Stimulated activated CD4-positive, alpha-beta T cell treated with anti-CD3 and anti-CD28 coated beads, Interleukin-15, amount 100 ng/mL, for 1 hour (primary cell): ENCODE measurements at places on chromosomes 12 and 14.

DNA sequence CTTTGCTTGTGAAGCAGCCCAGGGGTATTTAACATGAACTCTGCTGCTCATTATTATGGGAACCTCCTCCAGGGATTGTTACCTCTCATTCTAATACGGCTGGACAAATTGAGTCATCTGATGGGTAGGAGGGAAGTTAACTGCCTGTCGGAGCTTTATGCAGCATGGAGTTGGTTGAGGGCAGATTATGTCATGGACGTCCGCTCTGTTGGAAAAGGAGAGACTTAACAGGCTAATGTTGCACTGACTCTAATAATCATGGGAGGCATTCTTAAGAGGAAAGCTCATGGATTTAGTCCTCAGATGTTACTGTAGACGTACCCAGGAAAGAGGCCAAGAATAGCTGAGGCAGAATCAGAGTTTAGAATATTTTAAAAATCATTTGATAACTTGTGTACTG lies 9.9 kb downstream of the POP5 start:
- DNase-seq, result no peak

- no peak for DNase-seq
Observed at GRCh38 chr12:52617403-52617785, 965 bp downstream of the KRT73 start.

DNA sequence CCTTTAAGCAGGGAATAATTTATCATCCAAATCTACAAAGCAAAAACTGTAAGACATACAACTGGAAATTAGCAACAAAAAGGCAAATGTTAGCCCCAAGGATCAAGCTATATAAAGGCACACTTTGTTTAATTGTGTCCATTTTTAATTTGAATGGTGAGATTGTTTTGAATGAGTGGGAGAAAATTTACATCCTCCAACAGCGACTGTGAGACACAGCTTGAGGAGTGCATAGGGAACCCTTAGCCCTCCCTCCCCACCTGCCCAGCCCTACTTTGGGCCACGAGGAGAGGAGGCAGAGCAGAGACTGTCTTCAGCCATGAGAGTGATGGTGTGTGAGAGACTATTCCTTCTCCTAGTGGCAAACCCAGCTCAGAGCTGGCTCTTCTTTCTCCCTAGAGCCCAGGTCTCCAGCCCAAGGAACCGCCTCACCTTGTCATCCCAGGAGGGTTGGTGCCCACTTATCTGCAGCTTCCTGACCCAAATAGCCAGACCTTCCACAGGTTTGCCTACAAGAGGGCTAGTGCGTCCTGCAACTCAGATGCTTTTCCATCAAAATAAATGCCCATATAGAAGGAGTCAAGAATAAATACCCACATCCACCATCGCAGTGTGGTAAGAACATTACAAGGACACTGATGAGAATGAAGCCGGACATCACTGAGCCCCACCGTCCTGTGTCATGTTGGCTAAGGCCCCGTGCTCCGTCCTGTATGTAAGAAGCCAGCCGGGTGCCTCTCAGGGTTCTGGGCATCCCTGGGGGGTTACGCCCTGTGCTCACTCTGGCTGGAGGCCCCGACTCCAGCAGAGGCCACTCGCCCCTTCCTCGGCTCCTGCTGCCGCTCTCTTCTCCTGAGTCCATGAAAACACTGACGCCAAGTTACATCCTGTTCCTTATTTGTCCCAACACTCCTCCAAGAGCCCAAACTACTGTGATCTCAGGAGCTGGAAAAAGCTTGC lies 36.4 kb upstream of the C14orf180 start:
- no peak for DNase-seq

GRCh38 chr14:35201066-35201465 lies 78.7 kb downstream of the PRORP start:
- no peak for DNase-seq

- no peak for DNase-seq
Observed at GRCh38 chr12:120705618-120706017, 4.6 kb upstream of the UNC119B start.

GRCh38 chr12:6313326-6313940 lies 3.0 kb downstream of the PLEKHG6 start:
- DNase-seq, result no peak

DNA sequence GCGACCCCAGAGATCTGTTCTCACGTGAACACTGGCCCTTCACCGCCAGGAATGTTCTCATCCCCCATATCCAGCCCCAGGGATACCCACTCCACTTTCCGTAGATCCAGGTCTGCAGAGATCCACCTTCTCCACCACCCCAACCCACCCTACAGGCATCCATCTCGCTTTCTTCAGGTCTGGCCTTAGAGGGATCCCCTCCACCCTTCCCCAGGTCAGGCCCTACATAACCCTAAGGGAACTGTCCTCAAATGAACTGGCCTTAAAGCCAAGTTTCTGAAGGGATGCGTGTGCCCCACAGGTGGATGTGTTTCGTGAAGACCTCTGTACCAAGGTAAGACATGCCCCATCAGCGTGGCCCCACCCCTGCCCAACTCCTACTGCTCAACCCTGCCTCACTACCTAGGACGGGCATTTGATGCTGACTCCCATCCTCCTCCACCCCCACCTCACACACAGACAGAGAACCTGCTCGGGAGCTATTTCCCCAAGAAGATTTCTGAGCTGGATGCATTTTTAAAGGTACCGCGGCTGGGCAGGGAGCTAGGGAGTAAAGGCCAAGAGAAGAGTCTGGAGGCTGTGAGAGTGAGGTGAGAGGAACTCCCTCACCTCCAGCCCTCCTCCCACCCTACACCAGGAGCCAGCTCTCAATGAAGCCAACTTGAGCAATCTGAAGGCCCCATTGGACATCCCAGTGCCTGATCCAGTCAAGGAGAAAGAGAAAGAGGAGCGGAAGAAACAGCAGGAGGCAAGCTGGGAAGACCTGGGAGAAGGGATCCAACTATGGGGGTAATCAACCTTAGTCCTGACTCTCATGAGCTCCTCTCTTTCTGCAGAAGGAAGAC lies 912 bp downstream of the PSME1 start:
- no peak for DNase-seq

DNA sequence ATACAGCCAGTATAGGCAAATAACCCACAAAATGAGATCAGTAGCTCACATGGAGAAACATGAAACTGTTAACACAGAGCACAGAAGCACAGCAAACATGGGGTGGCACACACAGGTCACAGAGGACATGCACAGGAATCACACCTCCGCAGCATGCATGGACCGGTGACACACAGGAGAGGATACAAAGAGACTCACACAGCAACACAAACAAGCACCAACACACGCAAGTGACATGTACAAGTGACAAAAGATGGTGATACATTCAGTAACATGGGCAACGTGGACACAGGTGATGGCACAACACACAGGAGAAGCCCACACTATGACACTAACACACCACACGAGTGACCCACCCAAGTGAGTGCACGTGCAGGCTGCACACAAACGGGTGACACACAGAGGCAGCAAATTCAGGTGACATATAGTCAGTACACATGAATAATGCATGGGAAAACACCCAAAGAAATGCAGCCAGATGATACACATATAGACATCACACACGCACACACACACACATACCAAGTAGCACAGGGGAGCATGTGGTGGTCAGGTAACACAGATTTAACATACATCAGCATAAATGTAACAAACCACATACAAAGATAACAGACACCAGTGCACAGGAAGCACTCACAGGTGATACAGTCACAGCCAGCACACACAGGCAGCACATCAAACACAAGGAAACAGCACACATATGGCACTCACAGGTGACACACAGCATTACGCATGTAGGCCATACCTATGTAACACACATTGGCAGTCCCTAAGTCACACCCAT lies 216.0 kb upstream of the SFSWAP start:
- no peak for DNase-seq

DNA sequence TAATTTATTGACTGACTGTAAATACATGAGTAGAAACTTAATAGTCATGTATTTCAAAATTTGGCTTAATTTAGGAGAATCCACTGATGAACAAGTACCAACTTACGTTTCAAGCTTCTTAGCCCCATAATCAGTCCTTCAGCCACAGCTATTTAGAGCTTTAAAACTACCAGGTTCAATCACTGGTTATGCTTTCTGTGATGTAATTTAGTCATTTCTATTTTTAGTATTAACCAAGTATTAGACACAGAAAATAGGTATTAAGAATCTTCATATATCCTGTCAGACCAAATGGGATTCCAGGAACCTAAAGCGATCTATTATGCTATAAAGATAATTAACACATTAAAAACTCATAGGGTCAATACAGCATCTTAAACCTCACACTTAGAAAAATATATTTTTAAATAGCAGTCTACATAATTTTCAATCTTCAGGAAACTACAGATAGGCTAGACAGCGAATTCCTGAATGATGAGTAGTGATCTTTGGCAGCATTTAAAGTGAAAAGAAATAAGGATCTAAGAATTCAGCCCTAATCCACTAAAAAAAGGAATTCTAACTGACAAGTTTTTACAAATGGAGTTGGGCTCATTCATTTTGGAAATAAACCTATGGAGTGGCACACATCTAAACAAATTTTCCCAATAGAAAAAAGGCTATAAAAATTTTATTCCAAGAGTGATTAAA lies 51.5 kb downstream of the ZC3H14 start:
- DNase-seq, result no peak

DNA sequence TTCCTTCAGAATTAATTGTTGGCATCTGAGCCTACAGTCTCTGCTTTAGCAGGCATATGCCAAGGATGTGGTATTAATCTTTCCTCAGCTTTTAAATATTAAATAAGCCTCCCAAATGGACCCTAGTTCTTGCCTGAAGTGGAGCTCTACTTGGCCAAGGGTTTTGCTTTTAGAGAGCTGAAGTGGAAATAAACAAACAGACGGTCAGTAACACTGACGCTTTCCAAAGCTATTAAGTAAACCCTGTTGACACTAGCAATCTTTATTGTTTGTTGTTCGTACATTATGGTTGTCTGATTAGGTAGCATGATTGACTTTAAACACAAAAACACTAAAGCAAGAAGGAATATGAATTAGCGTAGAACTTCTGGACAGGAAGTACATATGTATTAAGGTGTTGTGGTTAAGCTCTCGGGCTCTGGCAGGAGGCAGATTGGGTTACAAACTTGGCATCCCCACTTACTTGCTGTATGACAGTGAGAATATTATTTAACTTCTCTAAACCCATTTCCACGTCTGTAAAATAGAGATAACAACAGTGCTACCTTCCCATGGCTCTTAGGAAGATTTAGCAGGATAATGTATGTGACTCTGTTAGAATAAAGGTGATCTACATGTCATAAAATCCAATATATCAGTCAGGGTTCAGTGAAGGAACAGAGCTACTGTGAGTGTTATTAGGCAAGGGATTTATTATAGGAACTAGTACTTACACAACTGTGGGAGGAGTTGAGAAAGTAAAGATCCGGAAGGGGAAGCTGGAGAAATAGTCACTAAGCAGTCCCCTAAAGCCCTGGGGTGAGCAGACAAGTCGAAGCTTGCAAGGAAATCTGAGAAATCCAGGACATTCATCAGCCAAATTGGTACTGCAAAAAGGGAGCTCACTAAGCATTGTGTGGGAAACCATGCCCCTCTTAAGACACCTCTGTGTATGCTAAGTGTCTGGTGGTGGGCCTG lies 92.2 kb upstream of the ATF7IP start:
- DNase-seq, result no peak

DNA sequence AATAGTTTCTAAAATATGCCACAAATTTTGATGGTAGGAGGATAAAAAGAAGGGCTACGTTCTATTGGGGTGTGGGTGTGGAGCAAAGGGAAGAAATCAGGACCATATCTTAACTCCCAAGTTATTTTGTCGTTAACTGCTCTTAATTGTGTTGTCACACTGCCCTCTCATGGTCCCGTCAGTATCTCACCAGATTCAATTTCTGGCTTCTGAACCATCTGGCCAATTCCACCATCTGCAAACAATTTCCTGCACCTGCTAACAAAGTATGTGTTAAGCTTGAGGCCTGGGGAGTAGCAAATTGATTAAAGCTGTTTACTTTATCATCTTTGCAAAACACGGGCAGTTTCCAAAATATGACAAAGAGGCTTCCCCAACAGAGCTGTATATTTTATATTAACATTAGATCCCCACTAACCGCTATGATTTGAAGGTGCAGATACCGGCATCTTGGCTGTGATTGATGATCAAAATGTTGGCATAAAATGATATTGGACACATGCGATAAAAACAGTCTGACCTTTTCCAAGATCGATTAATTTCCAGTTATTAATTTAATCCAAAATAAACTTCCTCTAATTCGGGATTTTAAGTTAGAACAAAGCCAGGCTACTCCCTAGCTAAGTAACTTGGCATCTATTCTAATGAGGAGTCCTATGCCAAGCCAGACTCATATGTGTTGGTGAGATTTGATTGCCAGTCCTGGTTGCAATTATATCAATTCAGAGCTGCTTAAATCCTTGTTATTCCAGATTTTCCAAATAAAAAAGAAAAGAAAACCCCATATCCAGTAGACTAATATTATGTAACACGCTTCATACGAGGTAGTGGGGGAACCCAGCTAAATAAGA lies 6.9 kb upstream of the DNM1L start:
- DNase-seq, result no peak

DNA sequence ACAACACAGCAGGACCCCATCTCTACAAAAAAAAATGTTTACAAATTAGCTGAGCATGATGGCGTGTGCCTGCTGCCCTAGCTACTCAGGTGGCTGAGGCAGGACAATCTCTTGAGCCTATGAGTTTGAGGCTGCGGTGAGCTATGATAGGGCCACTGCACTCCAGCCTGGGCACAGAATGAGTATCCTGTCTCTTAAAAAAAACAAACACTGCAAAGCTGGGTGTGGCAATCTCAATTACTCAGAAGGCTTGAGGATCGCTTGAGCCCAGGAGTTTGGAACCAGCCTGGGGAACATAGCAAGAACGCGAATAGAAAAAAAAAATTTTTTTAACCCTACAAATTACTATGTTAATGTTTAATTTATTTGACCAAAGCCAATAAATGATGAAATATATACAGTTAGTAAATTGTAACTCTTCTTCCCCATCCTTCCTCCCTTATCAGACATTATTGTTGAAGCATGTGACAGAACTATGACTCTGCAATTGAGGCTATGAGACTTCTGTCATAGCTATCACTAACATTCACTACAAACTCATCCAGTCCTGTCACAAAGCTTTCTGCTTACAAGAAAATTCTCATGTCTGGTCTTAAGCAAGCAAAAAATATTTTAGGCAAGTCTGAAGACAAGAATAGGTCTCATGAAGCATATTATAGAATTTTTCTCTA lies 9.8 kb downstream of the BTBD7 start:
- DNase-seq, result no peak

- DNase-seq, result no peak
Observed at GRCh38 chr12:44921736-44922135, 45.6 kb upstream of the NELL2 start.

GRCh38 chr14:23877111-23877510 lies 76.5 kb upstream of the DHRS4 start:
- DNase-seq, result no peak

GRCh38 chr12:122749569-122750332 lies 2.9 kb upstream of the DENR start:
- no peak for DNase-seq

- no peak for DNase-seq
Observed at GRCh38 chr14:70721542-70721941, 79.8 kb downstream of the TTC9 start.

DNA sequence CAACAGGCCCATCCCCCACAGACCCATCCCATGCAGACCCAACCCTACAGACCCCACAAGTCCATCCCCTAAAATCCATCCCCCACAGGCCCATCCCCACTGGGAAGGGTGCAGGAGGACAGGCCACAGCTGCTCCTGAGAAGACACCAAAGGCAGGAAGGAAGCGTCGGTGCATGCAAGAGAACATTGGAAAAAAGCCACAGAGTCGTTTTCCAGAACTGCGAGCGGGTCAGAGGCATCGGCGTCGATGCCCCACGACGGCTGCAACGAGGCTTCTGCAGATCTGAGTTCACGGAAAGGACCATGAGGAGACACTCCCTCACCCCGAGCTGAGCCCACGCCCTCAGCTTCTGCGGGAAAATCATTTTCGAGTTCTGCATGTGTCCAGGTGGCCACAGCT lies 59.6 kb upstream of the GALNT9 start:
- DNase-seq, result no peak
